ENCODE measurements at places on chromosomes 3 and 15.

DNA sequence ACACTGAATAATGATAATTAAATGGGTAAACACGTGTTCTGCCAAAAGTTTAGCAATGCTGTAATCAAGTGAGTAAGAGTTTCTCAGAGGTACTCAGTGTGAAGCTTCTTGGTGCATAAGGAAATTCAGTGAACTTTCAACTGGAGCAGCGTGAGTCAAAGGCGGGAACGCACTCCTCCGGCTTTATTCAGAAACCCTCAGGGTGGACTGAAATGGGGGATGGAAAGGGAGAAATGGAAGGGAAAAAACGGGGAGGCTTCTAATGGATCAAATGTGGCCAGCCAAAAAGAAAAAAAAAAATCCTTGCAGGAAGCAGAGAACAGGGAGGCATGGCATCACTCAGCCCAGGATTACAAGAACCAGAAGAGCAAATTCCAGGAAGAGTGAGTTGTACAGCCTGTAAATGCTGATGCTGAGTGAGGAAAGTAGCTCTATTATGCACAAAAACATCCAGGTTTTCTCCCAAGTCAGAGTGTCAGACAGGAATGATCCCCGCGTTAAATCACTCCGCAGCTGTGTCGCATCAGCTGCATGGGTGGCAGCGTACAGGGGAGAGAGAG lies 85.3 kb downstream of the ASB7 start:
- DNase-seq: no peak

DNA sequence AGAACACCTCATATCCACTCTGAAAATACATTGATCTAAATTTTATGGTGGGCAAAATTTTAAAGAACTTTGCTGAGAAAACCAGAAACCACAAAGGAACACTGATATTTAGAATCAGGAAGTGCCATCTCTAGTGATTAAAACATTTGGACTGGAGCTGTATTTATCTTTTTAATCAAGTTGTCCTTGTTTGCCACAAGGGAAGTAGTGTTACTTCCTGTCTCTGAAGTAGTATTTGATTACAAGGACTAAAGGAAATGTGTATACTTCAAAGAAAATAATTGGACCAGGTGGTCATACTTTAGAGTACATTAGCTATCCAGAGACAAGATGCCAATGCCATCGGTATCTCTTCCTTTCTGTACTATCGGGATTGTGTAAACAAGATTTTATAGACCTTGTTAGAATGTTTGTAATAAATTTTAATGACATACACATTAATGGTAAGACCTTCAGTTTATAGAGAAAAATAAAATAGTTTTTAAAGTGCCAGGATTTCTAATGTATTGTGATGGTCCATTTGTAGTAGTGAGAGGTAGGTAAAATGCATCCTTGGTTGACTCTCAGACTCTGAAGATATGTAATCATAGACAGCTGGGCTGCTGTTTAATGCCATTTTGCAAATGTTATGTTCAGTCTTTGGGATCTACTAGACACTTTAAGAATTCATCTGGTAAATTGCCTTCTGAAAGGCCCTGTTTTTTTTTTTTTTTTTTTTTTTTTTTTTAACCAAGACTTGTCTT lies 131.9 kb downstream of the B3GALNT1 start:
- DNase-seq: no peak

DNA sequence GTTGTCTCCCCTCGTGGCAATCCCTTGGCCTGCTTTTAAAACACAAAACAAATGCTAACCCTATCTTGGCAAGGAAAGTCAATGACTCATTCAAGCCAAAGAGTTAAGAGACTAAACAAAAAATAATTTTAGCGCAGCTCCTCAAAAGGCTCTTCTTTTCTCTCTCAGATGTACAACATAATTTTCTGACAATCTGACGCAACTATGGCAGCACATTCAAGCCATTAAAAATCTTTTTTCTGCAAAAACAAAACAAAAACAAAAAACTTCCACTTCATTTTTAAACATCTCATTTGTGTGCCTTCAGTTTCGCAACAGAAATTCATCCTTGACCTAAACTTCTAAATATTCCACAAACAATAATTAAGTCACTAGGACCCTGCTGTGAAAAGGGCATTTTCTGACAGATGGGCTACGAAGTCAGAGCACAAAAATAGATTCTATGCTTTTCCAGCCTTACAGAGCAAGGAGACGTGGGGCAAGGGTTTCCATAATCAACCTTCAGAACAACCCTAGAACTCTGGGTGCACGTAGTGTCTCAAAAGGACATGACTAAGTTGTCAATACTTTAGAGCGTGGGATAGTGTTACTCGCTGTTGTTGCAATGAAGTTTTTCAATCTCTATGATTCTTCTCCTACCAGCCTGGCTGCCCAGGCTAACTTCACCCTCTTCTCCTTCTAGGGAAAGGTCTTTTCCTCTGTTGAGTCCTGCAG lies 84.3 kb downstream of the MB21D2 start:
- no peak for DNase-seq

DNA sequence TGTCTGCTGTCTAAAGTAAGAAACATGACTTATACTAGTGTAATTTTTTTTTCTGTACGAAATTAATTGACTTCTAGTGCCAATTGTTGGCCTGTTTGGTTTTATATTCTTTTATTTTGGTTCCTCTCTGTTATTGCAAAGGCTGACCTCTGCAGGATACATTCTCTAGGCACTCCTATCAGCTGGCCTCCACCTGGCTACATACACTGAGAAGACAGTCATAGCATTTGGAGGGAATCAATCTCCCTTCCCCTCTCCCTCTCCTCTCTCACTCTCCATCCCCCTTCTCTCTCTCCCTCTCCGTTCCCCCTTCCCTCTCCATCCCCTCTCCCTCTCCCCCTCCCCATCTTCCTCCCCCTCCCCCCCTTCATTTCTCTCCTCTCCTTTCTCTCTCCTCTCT lies 116.7 kb downstream of the MCTP2 start:
- no peak for DNase-seq

All from BJ (cell line).